ENCODE measurements at places on chromosomes 4 and X. TPM values are rescaled to one million over a fixed set of nuclear protein-coding genes. Genes with fewer than 3 reads are reported as not detected.

Gene ELMOD2
- 57.4 TPM for polyA plus RNA-seq

Gene SMIM10
- 8.2 TPM for polyA plus RNA-seq

Gene TSPAN6
- polyA plus RNA-seq, result 120 TPM

Gene DOK7
- polyA plus RNA-seq, result 2.2 TPM

Gene ITGB1BP2
- 7.3 TPM for polyA plus RNA-seq

Gene AGA
- 25.5 TPM for polyA plus RNA-seq

Gene PLXNA3
- polyA plus RNA-seq, result 63.2 TPM

Gene ALAS2
- polyA plus RNA-seq, result 52.6 TPM

Gene MUC7
- not detected for polyA plus RNA-seq

Gene TMEM150C
- 14.7 TPM for polyA plus RNA-seq

Gene SFRP2
- 9.8 TPM for polyA plus RNA-seq

Gene PLXNB3
- polyA plus RNA-seq, result 2.9 TPM

Gene CXorf49
- polyA plus RNA-seq, result not detected

Gene RAB9B
- polyA plus RNA-seq, result 2.7 TPM

Gene AKAP14
- 3.8 TPM for polyA plus RNA-seq

Gene FAM9B
- 0.12 TPM for polyA plus RNA-seq

Gene PNMA6E
- polyA plus RNA-seq, result not detected

Gene CT47A7
- polyA plus RNA-seq, result not detected

Gene SMIM31
- polyA plus RNA-seq, result 0.13 TPM

Gene FAM3A
- 24.9 TPM for polyA plus RNA-seq

Gene NCAPG
- 14.5 TPM for polyA plus RNA-seq

Gene PCDH19
- 2.3 TPM for polyA plus RNA-seq
